ENCODE measurements at places on chromosomes 12 and 14.
A peak's percentile ranks its signal among the peaks of the same experiment; 100 is the strongest.

DNA sequence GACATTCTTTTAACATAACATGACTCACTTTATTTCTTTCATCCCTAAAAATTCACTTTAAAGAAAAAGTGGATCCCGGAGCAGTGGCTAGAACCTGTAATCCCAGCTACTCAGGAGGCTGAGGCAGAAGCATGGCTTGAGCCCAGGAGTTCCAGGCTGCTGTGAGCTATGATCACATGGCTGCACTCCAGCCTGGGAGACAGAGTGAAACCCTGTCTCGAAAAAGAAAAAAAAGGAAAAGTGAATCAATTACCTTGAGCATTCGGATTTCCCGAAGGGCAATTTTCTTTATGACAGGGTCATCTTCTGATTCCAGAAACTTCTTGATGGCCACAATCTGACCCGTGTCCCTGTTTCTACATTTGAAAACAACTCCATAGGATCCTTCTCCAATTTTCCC, 1.2 kb downstream of the CDKL1 start:
- DNase-seq = no peak

- DNase-seq = no peak
Measured at GRCh38 chr14:90727082-90727481, 89.1 kb downstream of the TTC7B start.

- no peak for DNase-seq
Measured at GRCh38 chr12:96263449-96263902, 69.3 kb downstream of the ELK3 start.

DNA sequence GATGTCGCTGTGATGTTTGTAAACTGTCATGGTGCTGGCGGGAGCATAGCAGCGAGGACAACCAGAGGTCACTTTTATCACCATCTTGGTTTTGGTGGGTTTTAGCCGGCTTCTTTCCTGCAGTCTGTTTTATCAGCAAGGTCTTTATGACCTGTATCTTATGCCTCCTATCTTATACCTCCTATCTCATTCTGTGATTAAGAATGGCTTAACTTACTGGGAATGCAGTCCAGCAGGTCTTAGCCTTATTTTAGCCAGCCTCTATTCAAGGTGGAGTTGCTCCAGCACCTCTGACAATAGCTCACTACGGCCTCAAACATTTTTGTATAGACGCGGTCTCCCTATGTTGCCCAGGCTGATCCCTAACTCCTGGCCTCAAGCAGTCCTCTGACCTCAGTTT, 53.7 kb downstream of the B4GALNT3 start:
- DNase-seq = no peak

DNA sequence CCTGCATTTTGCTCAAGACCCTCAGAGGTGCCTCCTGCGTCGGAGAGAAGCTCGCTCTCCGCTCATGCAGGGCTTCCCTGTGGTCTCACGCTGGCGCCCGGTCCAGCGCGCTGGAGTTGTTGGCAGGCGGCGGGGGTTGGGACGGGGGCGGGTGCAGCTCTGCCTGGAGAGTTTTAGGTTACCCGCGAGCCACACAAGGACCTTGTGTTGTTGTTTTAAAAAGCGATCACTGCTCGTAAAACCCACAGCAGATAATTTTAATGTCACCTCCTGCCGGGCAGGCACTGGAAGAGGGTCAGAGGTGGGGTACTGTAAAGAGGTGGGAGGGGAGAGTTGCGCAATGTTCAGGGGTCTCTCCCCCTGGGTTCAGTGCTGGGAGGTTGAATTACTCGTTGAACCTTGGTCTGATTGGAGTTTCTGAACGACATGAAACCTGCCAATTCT, 850 bp downstream of the SMOC1 start:
- no peak for DNase-seq

DNA sequence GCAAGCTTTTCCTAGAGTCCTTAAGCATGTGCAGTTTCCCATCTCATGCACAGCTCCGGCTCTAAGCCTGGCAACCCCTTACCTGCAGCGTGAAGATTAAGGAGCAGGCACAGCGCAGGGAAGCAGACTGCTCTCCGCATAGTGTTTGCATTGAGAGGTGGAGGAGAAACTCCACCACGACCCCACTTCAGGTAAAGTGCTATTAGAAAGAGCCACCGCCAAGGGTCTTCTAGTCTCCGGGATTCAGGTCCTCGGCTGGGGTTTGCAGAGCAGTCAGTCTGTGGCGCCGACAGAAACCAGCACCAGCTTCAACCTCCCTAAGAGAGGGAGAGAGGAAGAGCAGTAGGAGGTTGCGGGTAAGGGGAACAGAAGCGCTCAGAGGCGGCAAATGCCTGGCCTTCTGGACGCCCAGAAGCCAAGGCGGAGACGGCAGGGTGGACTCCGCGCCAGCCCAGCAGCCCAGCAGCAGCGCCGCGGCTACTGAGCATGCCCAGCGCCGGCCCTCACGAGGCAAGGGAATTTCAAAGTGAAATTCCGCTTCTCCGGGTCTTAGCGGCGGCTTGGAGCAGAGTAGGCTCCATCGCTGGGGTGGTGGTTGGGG, at the start of gene PTPRR:
PTPRR (minus strand) TSS at position 488 of the 601 bp plus-strand sequence; CDS start at position 140, 348 bp downstream.
- no peak for DNase-seq

GRCh38 chr14:69153873-69154270, 953 bp upstream of the DCAF5 start:
- DNase-seq = no peak

GRCh38 chr14:58072288-58073071, 79.5 kb downstream of the ARMH4 start:
- peak; percentile 31 for DNase-seq

DNA sequence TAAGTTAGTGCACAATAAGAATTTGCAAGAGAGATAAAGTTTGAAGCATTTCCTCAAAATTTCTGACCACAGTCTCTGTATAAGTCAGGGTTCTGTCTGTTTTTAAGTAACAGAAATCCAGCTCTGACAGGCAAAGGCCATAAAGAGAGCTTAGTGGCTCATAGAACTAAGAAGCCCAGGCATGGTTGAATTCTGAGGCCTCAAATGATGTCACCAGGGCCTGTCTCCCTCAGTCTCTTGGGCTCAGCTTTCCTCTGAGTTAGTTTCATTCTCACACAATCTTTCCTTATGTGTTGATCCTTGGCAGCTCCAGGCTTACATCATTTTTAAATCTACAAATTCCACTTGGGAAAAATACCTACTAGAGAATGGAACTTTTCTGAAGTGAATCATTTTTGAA, 173.4 kb upstream of the ATP2B1 start:
- DNase-seq = no peak

- DNase-seq = no peak
Measured at GRCh38 chr12:3152011-3152511, 74.9 kb downstream of the TSPAN9 start.

- no peak for DNase-seq
Measured at GRCh38 chr14:94885481-94886155, 115.7 kb upstream of the GSC start.

DNA sequence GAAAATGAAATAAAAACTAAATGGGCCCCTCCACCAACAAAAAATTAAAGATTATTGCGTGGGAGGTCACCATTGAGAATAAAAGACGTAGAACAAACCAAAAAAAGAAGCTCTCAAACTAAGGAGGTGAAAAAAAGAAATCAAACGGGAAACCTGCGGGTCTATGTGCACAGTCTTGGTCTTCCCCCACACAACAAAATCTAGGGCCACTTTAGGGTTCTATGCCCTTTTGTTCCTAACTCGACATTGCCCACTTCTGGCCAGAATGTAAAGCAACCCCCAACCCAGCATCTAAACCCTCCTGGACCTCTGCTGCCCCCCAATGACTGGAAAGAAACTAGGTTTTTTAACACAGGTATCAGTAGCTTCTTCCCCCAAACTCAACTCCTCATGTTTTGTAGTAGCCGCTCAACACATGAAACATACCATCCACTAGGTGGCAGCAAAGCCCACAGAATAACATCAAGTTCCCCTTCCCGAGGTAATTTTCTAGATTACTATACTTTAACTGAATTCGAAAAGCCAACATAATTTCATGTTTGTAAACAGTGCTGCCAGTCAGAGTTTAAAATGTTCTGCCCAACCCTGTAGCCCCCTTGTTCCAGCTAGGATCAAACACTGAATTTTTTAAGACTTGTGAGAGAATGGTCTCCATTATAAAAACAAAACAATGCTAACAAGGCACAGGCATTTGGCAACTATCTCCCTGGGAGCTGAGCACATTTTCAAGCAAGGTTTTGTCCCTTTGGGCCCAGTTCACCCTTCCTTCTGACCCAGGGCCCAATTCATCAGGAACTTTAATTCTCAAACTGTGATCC, 18.7 kb downstream of the DAD1 start:
- DNase-seq = peak; percentile 66

GRCh38 chr12:111006621-111007020, 86.2 kb upstream of the MYL2 start:
- no peak for DNase-seq

- DNase-seq = no peak
Measured at GRCh38 chr12:50784501-50784900, 20.6 kb downstream of the ATF1 start.

DNA sequence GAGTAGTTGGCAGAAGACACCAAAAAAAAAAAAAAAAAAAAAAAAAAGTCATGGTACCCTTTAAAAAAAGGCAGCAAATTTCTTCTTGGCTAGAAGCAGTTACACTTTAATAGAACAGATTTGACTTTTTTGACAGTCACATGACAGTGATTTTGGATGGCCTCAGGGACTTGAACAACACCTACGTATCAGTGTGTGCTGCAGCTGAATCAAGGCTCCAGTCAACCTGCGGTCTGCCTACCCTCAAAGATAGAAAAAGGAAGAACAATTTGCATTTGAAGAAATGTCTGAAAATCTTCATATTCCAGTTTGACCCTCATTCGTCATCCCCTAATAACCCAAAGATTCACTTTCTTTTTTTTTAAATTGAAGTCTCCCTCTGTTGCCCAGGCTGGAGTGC, 53.9 kb downstream of the MDM2 start:
- DNase-seq = no peak

GRCh38 chr12:69007855-69008351, 74.9 kb upstream of the CPM start:
- DNase-seq = no peak

DNA sequence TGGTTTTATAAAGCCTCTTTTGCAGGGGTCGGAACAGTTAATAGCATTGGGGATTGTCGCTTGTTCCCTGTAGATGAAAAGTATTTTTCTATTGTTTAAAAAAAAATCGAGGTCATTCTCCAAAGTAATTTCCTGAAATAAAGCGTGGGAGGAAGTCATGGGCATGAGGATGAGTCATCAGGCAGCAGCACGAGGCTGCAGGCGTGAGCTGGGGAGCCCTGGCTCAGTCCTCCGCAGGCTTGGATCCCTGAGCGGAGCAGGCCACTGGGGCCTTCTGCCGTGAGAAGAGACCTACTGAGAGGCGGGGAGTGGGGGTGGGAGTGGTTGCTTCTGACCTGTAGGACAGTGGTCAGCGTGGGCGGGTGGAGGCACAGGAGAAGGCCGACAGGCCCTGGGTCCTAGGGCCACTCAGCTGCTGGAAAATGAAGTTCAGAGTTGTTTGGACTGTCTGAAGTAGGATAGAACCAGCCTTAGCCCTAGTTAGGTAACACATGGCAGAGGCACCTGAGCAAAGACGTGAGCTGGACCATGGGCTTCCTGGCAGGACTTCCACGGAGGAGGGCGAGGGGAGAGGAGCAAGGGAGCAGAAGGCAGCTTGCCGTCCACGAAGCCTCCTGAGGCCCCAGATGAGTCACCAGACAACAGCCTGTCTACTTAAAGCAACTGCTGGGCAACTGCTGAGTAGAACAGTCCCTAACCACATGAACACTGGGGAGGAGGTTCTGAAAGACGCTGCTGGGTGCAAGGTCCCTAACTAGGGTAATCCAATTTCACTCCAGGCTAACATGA, 21.1 kb upstream of the LGALS3 start:
- DNase-seq = peak; percentile 44

DNA sequence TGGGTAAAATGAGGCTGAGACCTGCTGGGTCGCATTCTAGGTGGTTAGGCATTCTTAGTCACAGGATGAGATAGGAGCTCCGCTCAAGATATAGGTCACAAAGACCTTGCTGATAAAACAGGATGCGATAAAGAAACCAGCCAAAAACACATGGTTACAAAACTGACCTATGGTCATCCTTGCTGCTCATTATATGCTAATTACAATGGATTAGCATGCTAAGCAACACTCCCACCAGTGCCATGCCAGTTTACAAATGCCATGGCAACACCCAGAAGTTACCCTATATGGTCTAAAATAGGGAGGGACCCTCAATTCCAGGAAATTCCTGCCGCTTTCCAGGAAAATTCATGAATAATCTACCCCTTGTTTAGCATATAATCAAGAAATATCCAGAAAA, 132.4 kb downstream of the BRMS1L start:
- DNase-seq = no peak

DNA sequence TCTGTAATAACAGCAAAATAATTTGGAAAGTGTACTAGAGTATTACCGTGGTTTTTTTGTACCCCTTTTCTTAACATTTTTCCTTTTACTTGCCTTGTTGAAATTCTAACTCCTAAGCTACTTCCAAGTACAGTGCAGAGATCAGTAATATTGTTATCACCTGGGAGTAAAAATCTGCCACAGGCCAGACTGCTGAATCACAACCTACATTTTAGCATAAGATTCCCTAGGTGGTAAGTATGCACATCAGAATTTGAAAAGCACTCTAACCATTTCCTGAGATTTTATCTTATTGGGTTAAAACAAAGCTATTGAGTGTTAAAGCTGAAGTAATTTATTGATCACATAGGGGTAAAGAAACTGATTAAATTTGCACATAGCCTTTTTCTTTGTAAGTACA, 55.2 kb upstream of the KCNH3 start:
- no peak for DNase-seq

DNA sequence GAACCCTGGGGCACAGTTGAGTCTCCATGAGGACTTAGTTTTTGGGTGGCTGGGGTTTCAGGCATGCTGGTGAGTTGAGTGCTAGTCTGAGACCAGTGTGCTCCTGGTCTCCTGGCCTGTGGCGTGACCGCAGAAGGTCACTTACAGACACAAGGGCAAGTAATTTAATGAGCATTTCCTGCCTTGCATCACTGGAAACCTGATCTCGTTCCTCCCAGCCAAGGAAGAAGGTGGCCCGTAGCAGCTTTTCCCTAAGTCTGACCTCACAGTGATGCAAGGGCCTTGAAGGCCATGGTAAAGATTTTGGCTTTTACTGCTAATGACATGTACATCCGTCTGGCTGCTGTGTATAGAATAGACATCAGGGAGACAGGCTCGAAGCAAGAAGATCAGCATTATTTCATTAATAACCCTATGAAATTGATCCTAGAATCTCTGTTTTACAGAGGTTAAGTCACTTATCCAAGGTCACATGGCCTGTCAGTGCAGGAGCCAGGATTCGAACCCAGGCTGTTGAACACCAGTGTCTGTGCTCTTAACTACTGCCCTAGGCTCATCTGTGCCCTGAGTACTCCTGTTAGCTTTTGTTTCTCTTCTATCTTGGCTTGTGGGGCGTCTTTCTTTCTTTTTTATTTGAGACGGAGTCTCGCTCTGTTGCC, 4.6 kb downstream of the TMEM120B start:
- no peak for DNase-seq
